ENCODE measurements at places on chromosomes 16 and 17.
A peak's percentile ranks its signal among the peaks of the same experiment; 100 is the strongest.

DNA sequence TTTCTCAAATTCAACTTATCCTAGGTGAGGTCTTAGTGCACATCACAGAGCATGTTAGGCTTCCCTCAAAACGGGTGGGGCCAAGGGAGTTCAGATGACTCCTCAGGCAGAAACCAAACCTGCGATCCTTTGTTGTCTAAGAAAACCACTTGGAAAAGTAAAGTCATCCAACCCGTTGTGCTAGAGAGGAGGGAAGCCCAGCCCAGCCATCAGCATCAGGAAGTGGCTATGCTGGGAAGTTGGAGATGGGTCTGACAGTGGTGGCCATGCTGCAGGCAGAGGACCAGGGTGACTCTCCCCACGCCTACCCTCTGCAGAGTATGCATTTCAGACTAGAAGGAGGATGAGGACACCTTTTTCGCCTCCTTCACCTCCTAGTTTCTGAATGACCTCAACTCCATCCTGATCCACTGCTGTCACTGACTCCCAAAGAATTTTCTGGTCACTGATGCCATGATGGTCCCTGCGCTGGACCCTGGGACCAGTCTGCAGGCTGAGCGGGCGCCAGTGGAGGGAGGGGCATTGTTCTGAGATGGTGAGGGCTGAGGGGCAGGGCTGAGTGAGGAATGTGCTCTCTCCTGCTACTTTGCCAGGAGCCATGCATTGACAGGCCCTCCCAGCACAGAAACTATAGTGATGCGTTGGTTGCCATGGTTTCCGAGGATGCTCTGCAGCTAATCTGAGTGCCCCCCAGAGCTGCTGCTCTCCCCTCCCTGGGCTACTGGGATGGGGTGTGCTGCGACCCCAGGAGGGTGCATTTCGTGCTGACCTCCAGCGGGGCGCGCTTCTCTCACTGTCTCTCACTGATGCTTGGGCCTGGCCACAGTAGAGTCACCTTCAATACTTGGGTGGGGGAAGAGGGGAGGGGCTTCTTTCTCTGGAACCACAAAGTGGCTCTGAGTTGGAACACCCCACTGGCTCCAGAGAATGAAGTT, 20.4 kb downstream of the ALOX12B start:
- no peak for DNase-seq

GRCh38 chr16:59039066-59039720, 305.1 kb upstream of the GOT2 start:
- DNase-seq = no peak

GRCh38 chr17:10177913-10178505, 20.4 kb downstream of the GAS7 start:
- peak; percentile 97 for DNase-seq

GRCh38 chr17:82273327-82274133, at the start of gene CSNK1D:
TSS of gene CSNK1D (minus strand) at chr17:82273700. CDS start at chr17:82273381, 319 bp downstream.
- peak; percentile 85 for DNase-seq

- DNase-seq = no peak
Measured at GRCh38 chr17:79842656-79843473, 3.6 kb upstream of the CBX4 start.

GRCh38 chr17:79623786-79624717, 13.2 kb upstream of the RBFOX3 start:
- DNase-seq = no peak

- DNase-seq = no peak
Measured at GRCh38 chr17:31803494-31804213, 55.4 kb downstream of the COPRS start.

DNA sequence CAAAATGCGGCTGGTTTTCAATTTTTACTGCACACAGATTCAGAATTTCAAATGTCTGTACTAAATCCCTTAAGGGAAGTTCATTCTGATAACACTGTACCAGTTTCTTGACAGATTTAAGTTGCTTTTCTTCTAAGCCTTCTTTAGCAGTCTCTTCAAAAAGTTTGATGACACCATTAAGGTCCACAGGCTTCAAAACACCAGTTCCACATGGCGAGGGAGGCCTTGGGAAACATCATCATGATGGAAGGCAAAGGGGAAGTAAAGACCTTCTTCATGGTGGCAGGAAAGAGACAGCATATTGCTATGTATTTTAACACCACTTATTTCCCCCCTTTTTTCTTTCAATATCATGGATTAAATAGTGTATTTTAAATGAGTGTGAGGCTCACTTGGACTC, 24.5 kb downstream of the NLRC5 start:
- no peak for DNase-seq

DNA sequence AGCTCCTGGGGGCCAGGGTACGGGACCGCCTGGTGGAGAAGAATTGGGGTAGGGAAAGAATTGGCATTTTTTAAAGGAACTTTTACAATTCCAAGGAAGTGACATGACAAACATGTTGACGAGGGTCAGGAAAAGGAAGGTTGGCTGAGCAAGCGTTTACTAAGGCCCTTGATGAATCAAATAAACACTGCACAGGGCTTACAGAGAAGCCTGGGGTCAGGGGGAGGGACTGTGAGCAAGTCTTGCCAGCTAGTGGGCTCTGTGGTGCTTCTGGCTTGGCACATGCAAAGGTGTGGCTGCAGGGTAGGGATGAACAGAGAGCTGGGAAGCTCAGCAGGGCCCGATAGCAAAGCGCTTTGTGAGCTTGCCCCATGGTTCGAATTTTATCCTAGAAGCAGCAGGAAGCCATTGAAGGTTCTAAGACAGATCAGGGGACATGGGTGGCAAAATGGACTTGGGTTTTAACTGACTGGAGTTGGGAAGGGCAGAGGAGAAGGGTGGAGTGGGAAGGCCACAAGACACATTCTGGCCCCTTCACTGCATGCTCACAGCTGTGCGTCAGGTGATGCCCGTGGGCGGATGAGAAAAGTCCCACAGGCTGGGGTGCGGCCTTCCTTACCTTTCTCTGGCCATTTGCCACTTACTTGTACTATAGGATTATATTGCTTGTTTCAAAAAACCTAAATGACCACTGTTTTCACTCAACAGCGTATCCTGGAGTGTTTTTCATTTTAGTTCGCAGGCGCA, 117.8 kb downstream of the SOCS1 start:
- no peak for DNase-seq

GRCh38 chr17:51653878-51654277, 393.5 kb downstream of the UTP18 start:
- peak; percentile 6 for DNase-seq

GRCh38 chr16:23496821-23497542, 13.3 kb downstream of the GGA2 start:
- DNase-seq = no peak

- DNase-seq = peak; percentile 93
Measured at GRCh38 chr16:64478252-64478906, 643.5 kb downstream of the CDH11 start.

DNA sequence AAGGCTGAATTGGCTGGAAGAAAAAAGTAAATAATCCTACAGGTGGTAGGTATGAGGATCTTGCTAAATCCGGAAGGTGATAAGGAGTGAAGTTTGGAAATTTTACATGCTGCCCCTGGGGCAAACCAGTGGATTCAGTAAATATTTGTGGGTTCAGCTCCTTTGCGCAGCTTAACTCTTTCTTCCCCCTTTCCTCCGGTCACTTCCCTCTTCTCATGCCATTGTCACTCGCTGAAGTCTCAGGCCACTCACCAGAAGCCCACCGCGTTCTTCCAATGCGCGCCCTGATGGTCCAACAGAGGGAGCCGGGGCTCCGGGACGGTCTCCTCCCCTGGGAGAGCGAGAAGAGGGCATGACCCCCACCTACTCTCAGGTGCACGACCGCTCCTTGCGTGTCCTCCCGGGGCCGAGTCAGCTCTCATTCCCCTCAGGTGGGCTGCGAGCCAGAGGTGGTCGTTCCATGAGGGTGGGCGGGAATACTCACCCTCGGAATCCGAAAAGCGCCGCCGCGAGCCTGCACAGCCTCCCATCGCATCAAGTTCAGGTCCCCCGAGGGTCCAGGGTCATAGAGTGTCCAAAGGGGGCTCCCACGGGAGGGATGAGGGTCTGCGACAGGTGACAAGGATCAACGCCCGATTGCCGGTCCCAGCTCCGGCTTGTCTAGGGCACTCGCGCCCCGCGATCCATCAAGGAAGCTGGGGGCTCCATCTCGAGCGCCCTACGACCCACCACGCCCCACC, 474 bp downstream of the CLN3 start:
- peak; percentile 23 for DNase-seq

DNA sequence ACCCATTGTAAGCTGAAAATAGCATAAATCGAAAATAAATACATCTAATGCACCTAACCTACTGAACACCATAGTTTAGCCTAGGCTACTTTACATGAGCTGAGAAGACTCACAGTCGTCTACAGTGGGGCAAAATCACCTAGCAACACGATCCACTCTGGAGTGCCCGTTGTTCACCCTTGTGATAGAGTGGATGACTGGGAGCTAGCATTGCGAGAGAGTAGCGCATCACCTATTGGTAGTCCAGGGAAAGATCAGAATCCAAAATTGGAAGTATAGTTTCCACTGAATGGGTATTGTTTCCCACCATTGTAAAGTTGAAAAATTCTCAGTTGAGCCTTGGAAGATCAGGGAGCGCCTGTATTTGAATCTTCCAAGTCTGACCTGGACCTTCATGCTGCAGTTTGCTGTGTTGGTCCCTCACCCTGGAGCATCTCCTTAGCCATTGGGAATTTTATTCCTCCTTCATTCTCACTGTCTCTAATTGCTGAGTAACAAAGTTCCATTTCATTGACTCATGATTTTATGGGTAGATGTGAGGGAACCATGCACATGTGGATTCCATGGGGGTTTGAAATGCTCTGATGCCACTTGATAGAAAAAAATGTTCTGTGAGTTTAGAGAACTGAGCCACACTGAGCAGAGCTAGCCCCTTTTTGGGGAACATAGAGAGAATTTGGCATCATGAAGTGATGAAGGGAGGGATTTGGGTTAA, 19.6 kb downstream of the AKAP1 start:
- DNase-seq = peak; percentile 77

- peak; percentile 50 for DNase-seq
Measured at GRCh38 chr17:76558198-76559095, 18.6 kb downstream of the PRCD start.

- no peak for DNase-seq
Measured at GRCh38 chr16:85082173-85083050, 29.9 kb downstream of the CIBAR2 start.

- DNase-seq = peak; percentile 9
Measured at GRCh38 chr17:68351395-68351794, 60.1 kb downstream of the ARSG start.

- no peak for DNase-seq
Measured at GRCh38 chr16:1101573-1102332, 5.7 kb upstream of the C1QTNF8 start.

GRCh38 chr16:48231727-48232492, 12.2 kb upstream of the LONP2 start:
- peak; percentile 32 for DNase-seq

- DNase-seq = no peak
Measured at GRCh38 chr17:5055543-5055942, 20.3 kb upstream of the SLC52A1 start.

DNA sequence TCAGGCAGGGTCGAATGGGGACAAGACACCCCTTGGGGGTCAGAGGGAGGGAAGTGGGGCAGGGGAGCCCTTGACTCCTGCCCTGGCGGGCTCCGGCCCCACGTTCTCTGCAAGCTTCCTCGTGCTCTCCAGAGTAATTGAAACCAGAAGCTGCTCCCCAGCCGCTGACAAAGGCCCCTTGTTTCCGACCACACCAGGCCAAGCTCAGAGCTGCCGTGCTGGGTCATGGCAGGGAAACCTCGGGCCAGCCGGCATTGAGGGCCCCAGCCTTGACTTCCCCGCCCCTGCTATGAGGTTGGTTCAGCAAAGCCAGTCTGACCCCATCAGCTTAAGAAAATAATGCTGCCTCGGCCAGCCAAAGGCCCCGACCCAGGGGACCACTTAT, 43.3 kb downstream of the TIMM22 start:
- no peak for DNase-seq

DNA sequence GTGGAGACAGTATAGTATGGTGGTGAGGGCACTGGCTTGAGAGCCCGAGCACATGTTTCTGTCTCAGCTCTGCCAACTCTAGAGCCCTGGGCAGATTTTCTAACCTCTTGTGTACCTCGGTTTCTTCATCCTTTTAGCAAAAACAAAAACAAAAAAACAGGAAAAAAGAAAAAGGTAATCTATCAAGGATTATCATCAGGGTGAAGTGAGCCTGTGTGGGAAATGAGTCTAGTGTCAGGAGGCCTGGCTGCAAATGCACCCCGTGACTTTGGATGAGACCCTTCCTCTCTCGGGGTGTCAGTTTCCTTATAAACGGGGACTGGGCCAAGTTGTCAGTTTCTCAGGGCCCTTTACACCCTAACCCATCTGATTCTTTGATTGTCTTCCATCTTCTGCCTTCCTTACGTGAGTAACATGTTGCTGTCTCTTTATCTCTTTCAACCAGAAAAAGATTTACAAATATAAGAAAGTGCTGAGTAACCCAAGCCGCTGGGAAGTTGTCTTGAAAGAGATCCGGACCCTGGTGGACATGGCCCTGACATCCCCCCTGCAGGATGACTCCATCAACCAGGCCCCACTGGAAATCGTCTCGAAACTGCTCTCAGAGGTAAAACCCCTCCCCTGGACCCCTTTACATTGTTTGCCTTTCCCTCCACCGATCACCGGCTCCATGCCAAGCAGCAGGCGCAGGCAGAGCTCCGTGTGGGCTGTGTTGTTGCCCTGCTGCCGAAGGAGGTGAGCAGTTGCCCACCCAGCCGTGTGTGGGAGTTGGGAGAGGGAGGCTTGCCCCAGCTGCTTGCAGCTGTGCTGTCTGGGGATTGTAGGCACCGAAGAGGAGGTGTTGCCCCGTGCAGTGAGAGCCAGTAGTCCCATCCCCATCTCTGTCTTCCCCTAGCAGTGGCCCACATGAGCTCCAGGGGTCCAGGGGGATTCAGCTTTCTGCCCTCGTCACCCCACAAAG, 127.1 kb upstream of the PLCG2 start:
- no peak for DNase-seq

- DNase-seq = no peak
Measured at GRCh38 chr16:11310997-11311561, 29.9 kb upstream of the PRM1 start.

GRCh38 chr16:11106726-11107125, 149.3 kb downstream of the SOCS1 start:
- DNase-seq = no peak

- no peak for DNase-seq
Measured at GRCh38 chr17:64123114-64123513, 6.8 kb downstream of the ERN1 start.

DNA sequence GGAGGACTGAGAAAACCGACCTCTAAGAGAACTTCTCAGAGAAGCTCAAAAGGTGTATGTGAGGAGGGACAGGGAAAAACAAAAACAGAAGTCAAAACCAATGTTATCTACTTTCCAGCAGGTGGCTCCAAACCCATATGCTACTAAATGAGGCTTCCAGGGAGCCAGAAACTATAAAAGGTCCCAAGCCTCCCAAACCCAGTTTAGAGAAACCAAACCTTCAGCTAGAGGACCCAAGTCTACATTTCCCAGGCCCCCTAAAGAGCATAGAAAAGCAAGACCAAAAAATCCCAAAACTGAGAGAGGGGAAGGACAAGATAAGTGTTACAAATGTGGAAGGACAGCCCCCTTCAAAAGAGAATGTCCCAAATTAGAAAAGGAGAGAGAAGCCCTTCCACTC, 3.7 kb downstream of the HPR start:
- DNase-seq = peak; percentile 35
